NCI-H1092 (cell line): ENCODE measurements at places on chromosomes 7 and 10.

GRCh38 chr10:87538092-87539015 is 33.7 kb downstream of the MINPP1 start:
- no peak for DNase-seq

GRCh38 chr7:134044682-134045081 is 82.5 kb upstream of the LRGUK start:
- no peak for DNase-seq

GRCh38 chr10:107434854-107435253 is 270.3 kb upstream of the SORCS1 start:
- DNase-seq, result no peak

GRCh38 chr7:39721919-39722597 is 98.7 kb downstream of the RALA start:
- DNase-seq, result no peak

GRCh38 chr7:27966219-27966780 is 214.3 kb downstream of the JAZF1 start:
- DNase-seq, result no peak

- DNase-seq, result no peak
Measured at GRCh38 chr7:7761974-7762779, 43.8 kb upstream of the RPA3 start.

DNA sequence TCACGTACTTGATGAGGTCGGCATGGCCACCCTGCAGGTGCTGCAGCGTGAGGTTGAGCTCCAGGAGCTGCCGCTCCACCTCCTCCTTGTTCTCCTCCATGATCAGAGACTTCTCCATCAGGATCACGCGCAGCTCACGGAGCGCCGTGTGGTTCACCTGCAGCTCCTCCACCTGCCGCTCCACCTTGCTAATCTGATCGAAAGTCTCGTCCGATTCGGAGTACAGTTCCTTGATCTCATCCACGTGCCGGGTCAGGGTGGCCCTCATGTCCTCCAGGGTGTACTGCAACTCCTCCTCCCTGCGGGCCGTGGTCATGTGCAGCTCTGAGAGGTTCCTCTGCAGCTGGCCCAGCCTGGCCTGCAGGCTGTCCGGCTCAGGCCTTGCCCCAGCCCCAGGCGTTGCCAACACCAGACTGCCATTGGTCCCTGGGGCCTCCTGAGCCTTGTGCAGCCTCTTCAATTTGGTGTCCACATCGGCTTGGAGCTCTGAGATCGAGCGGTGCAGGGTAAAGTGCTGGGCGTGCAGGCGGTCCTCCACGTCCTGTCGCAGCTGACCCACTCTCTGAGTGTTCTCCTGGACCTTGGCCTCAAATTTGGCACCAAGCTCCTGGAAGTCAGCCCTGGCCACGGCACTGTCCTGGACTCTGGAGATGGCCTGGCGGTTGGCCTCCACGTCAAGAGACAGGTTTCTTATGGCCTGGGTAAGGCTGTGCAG is 13.9 kb downstream of the MMRN2 start:
- DNase-seq, result no peak

- DNase-seq, result no peak
Measured at GRCh38 chr7:142503036-142503435, 245.2 kb upstream of the PRSS58 start.

DNA sequence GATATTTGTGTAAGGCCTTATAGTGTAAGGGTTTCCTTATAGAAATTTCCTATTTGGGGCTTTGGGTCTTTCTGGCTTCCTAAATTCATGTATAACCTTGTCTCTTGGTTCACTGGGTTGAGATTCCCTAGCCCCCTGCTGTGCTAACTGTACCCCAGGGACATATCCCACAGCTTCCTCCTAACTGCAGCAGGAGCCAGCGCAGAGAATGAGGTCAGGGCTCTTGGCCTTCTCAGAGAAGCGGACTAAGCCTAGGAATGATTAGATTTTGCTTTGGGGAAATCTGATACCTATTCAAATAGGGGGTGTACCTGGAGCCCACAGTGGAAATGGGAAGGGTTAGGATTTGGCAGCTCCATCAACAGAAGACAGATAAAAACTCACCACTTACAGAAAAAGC is 138.1 kb upstream of the EFCAB10 start:
- peak; percentile 9 for DNase-seq

DNA sequence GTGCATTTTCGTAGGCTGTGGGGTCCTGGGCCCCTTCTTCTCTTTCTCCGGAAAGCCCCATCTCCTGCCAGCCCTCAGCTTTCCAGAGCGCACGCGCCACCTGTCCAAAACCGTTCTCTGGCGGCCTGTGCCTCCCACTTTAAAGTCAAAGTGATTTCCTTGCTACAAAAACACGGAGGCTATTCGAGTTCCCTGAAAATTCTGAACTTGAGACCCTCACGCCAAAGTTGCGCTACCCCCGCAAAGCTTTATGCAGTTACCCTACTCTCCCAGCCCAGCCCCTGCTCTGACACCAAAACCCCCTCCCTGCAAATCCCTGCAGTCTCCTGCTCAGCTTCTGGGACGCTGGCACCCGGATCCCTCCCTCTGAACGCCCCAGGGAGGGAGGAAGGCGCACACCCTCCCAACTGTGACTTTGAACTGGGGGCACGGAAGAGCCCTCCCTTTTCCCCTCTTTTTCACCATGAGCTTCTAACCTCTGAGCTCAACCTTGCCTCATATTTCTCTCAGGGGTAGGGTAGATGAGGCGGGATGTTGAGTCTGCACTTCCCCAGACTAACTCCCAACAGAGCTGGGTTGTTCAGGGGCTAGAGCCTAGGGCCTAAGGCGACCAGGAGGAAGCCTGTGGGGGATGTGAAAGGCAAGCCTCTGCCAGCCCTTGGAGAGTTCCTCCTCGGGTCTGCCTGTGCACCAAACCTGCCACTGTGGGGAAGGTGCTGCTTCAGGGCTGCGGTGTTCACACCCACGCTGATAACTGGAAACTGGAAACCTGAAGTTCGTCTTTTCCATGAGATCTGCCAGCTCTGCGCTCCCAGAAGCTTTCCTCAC is 2.7 kb upstream of the PAX4 start:
- DNase-seq, result no peak

DNA sequence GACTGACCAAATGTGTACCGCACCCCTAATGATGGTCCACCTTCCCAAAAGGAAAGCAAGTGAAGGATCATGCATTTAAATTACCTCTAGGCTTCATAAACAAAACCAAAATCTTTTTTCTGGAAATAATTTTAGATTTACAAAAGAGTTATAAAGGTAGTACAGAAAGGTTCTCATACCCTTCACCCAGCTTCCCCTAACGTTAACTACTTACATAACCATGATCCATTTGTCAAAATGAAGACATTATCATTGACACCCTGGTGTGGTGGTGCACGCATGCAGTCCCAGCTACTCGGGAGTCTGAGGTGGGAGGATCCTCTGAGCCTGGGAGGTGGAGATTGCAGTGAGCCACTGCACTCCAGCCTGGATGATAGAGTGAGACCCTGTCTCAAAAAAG is 75.1 kb upstream of the TCF7L2 start:
- DNase-seq, result no peak

- DNase-seq, result no peak
Measured at GRCh38 chr7:140596519-140597427, 43.8 kb downstream of the DENND2A start.

DNA sequence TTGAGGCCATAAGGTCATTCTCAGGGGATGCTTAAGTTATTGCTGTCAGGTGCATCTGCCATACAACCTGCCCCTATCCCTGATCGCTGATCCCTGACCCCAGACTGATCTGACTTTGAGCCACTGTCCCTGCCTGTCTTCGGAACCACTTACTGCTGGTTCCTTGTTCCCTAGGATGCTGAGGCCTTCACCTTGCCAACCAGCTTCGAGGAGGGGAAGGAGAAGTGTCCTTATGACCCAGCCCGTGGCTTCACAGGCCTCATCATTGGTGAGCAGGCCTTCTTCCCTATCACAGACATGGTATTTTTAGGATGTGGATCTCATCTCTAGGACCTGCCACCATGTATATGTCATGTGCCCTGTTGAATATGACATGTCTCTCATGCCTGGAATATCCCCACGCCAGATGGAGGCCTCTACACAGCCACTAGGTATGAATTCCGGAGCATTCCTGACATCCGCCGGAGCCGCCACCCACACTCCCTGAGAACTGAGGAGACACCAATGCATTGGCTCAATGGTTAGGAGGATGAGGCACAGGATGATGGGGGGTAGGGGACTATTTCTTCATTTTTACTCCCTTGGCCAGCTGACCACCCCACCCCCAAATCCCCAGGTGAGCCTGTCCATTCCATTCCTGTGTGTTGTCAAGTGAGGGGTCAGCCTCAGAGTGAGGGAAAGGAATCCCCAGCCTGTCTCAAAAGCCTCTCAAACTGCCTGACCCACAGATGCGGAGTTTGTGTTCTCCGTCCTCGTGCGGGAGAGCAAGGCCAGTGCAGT is 9.0 kb downstream of the MRPL43 start:
- DNase-seq, result no peak

- no peak for DNase-seq
Measured at GRCh38 chr10:97518301-97519043, 19.7 kb downstream of the UBTD1 start.

DNA sequence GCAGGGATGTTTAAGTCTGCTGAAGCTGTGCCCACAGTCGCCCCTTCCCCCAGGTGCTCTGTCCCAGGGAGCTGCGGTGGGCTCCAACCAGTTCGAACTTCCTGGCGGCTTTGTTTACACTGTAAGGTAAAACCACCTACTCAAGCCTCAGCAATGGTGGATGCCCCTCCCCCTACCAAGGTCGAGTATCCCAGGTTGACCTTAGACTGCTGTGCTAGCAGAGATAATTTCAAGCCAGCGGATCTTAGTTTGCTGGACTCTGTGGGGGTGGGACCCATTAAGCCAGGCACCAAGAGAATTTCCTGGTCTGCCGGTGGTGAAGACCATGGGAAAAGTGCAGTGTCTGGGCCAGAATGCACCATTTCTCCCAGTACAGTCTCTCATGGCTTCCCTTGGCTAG is 56.0 kb downstream of the CCDC7 start:
- no peak for DNase-seq

DNA sequence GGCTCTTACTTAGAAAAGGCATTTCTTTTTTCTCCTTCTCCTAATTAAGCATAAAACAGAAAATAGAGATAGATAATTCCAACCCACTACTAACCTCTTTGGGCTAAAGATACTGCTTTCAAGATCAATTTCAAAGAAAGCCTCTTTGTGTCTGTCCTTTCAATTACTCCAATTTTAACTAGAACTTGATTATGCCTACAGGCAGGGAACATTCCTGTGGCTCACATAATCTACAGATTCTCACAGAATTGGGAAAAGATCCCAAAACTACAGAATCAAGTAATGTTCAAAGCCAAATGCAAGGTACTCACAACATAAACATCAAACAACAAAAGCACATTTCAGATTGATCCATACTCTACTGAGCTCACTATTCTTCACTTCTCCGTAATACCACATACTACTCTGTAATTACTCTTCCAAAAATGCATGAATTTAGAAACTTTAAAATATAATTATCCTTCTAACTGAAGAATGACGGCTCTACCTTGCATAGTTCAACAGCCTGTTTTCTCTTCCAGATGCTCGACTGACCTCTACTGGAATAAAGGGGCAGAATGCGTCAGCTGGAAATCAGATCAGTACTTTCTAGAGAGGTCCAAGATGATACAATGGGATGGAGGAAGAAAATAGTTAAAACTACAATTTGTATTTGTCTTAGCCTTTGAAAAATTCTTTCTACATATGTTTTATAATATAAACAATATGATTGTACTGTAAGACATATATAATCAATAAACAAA is 3.9 kb downstream of the MTERF1 start:
- no peak for DNase-seq
